ENCODE measurements at places on chromosomes 2 and 18.

- DNase-seq: no peak
These were observed 389.9 kb downstream of the SOX11 start for GRCh38 chr2:6081955-6082624.

GRCh38 chr18:44973282-44973681, 292.6 kb downstream of the SETBP1 start:
- DNase-seq: no peak

GRCh38 chr2:147365622-147366021, 479.2 kb upstream of the ACVR2A start:
- DNase-seq: no peak

GRCh38 chr2:155687181-155687580, 645.3 kb downstream of the NR4A2 start:
- DNase-seq: no peak

- no peak for DNase-seq
These were observed 24.5 kb downstream of the ITGAV start for GRCh38 chr2:186614373-186614772.

- peak; percentile 16 for DNase-seq
These were observed 185.1 kb downstream of the MYO5B start for GRCh38 chr18:50009773-50010335.

DNA sequence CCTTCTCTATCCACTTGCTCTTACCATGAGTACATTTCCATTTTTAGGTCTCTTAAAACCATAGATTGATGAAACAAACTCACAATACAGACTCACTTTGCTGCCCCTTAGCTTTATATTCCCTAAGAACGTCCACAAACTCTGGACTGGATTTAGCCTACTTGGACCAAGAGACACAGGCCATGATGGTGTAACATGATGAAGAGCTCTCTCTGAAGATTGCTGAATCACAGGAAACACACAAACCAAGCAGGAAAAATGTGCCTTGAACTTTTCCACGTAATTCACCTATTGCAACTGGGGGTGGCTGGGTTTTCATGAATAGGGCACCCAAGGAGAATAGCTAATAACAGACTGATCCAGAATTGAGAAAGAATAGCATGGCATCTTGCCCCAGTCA, 201.7 kb upstream of the RBBP8 start:
- no peak for DNase-seq

DNA sequence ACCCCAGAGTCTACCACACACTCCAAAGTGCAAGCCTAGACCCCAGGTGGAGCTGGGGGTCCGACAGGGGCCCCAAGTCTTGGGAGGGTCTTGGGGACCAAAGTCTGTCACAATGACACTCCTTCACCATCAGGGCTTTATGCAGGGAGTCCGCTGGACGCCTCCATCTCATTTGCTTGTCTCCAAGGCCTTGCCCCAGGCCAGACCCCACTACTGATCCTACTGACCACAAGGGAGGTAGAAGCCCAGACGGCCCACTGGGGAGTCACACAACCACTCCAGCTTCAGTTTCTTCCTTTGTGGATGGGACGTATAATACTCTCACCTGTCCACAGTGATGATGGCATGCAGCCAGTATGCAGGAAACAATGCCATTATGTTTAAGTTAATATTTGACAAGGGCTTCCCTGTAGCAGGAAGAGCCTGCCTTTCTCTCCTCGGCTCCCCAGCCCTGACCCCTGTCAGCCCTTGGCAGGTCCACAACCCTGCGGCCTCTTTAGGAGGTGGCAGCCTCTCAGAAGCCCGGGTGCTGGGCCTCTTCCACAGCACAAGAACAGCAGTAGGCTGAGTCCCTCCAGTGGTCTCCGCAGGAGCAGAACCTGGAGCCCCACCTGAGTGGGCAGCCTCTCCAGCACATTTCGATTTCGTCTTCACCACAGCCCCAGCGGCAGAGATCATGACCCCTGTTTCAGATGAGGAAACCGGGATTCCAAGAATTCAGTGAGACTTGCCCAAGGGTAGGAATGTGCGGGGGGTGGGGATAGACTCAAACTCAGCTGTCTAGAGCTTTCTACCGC, 6.5 kb downstream of the BIN1 start:
- no peak for DNase-seq

DNA sequence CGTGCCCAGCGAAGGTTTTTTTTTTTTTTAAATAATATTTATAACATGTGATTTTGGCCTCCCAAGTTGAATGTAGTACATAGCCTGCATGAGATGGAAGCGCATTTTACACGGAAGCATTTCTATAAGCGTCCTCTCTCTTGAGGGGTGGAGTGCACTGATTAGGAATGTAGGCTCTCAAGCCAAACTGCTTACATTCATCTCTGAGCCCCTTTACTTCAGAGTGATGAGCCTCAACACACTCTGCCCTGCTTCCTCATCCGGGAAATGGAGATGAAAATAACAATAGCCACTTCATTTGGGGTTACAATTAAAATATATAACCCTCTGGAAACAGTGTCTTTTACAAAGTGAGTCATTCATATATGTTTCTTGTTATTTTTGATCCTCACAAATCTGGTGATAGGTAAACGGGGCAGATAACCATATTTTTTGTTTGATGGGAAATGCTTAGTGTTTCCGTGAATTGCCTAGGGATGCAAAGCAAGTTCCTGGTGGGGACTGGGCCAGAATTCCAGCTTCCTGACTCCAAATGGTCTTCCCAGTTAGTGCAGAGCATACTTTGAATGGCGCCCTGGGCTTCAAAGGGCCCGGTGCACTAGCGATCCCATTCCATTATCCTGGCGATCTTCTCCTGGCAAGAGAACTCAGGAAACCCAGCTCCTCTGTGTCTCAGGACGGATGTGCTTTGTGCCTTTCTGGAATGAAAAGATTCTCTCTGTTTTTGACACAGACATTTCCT, 124.3 kb downstream of the PIEZO2 start:
- no peak for DNase-seq

DNA sequence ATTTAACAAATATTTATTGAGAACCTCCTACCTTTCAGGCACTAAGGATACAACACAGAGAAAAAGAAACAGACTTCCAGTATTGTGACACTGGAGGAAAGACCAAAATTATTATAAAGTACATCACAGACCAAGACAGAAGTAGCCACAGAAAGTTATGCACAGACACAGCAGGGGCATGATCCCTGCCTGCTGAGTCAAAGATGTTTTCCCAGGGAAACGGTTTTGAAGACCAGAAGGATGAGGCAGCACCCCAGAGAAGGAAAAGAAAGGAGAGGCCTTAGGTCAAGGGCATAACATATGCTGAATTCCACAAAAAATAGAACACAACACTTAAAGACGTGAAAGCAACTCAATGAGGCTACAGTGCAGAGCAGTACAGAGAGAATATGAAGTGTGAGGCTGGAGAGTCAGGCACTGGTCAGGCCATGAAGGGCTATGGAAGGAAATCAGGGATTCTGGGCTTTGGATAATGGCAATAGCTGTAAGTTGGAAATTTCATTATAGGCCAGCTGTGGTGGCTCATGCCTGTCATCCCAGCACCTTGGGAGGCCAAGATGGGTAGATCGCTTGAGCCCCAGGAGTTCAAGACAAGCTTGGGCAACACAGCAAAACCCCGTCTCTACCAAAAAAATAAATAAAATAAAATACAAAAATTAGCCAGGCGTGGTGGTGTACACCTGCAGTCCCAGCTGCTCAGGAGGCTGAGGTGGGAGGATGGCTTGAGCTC, 8.2 kb downstream of the ADAM17 start:
- no peak for DNase-seq

DNA sequence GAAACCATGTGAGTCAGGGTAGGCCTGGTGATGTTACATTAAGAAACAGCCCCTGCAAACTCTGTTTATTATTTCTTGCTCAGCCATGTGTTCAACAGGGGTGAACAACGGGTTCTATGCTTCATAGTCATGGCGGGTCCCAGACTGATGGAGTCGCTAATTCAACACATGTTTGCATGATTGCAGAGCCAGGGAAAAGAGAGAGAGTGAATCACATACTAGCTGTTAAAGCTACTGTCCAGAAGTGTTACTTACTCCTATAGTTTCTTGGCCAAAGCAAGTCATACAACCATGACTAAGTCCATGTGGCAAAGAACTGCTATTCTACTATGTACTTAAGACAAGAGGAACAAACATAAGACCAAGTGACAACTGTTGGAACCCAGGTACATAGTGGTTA, 241.2 kb upstream of the SKOR2 start:
- no peak for DNase-seq

GRCh38 chr2:169042856-169043255, 11.7 kb upstream of the ABCB11 start:
- DNase-seq: no peak

- no peak for DNase-seq
These were observed 116.3 kb downstream of the FEZ2 start for GRCh38 chr2:36481709-36482108.

GRCh38 chr2:238897911-238898311, 50.0 kb downstream of the TWIST2 start:
- no peak for DNase-seq

DNA sequence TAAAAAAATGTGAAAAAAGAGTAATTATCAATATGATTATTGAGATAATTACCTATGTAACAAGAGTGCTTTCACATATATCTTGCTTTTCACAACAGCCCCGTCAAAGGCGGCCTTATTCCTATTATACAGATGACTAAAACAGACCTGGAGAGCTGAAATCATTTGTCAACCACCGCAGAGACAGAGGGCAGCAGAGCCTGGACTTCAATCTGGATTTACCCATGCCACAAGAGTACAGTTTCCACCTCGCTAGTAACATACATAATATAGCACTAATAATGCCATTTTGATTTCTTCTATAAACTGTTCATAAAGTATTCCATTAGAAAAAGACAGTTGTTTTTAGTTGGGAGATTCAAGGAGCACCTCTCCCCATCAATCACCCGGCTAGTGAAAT, 121.8 kb downstream of the EPB41L3 start:
- DNase-seq: no peak

DNA sequence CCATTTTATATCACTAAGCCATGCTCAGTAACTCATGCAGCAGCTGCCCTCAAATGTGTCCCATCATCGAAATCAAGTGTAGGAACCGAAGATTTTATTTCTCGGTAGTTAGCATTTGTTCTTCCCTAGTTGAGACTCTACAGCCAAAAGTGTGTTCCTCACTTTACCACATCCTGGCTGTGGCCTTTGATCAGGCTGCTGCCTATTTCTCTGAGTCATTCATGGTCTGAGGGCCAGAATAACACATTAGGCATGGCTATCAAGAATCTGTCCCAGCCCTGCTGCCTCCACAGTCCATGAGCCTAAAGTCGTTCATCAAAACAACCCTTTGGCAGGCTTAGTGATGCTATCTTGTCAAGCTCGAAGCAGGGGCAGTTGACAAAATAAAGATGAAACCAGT, 300.1 kb downstream of the TDRD15 start:
- no peak for DNase-seq

- no peak for DNase-seq
These were observed 53.7 kb upstream of the BIN1 start for GRCh38 chr2:127160676-127161075.

- no peak for DNase-seq
These were observed 38.7 kb downstream of the INPP4A start for GRCh38 chr2:98483257-98483861.

GRCh38 chr18:55484773-55485172, 103.2 kb downstream of the TCF4 start:
- DNase-seq: no peak

DNA sequence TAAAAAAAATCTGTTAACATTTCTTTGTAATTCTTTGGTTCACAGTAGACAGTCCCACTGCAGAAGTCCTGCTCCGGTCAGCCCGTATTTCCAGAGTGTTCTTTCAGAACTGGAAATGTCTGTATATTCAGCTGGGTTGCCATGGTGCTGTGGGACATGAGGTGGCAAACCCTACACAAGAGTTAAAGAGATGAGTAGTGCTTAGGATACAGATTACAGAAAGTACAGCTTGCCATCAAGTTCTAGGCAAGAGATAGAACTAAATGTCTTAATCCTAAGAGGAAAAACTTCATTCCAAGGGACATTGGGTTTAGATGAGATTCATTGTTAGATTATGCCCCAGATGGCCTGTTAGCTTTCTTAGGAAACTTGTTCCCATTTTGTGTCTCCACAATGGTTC, 60.1 kb downstream of the FMNL2 start:
- DNase-seq: peak; percentile 50

- peak; percentile 9 for DNase-seq
These were observed 582.4 kb upstream of the RAB6C start for GRCh38 chr2:129396980-129397599.

DNA sequence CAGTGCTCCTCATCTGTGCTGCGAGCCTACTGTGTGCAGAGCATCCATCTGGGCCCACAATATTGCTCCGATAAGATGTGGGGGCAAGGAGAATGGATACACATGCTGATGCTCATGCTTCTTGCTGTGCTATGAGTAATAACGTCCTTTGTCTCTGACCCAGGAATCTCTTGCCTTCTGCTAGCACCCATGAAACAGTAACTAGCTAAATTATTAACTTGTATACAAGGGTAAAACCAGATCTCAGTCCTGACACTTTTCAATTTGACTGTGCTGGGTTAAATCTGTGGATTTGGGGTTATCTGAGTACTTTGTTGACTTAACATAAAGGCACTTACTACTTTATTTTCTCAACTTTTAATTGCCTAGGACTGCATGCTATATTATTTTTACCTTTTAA, 357.6 kb downstream of the SLC4A3 start:
- no peak for DNase-seq

- DNase-seq: no peak
These were observed 60.9 kb downstream of the RIF1 start for GRCh38 chr2:151470556-151470955.

GRCh38 chr2:234051374-234052070, 1.0 kb downstream of the SPP2 start:
- no peak for DNase-seq

Measured in fibroblast of the conjunctiva (primary cell).